CD4-positive, alpha-beta T cell treated with Interleukin-2 at 100 ng/mL for 4 hours (primary cell): ENCODE measurements at places on chromosomes 2 and 18.

- no peak for DNase-seq
Measured at GRCh38 chr2:64823794-64824193, 165.4 kb upstream of the SLC1A4 start.

DNA sequence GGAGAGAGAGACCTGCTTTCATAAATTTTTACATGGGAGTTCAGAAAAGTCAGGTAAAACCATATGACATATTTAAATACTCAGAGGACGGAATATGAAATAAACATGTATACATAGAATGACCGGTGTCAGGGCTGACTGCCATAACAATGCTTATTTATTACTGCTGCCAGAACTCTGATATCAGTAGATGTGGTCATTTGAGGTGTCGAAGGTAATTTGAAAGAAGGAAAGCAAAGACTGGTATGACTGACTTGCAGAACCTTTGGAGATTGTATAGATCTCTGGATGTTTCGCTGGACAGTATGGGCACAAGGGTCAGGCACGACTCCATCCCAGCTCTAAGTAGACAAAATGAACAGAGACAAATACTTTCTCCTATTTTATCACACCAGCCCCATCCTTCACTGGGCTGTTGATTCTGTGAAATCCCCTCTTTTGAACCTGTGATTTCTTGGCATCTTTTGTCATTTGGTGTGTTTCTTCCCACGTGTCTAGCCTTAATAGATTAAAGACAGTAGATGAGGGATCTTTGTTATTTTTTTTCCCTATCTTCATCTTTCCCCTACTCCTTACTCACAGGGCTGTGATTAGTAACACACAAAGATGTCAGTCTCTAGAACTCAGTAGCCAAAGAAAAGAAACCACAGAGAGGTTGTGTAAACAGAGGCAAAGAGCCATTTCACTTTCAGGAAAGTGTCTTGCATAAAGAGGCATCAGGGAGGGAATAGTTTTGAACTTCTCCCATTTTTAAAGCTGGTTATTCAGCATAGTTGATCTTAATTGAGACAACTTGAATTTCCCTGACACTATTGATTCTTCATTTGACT is 61.6 kb downstream of the ICOS start:
- peak; percentile 20 for DNase-seq

DNA sequence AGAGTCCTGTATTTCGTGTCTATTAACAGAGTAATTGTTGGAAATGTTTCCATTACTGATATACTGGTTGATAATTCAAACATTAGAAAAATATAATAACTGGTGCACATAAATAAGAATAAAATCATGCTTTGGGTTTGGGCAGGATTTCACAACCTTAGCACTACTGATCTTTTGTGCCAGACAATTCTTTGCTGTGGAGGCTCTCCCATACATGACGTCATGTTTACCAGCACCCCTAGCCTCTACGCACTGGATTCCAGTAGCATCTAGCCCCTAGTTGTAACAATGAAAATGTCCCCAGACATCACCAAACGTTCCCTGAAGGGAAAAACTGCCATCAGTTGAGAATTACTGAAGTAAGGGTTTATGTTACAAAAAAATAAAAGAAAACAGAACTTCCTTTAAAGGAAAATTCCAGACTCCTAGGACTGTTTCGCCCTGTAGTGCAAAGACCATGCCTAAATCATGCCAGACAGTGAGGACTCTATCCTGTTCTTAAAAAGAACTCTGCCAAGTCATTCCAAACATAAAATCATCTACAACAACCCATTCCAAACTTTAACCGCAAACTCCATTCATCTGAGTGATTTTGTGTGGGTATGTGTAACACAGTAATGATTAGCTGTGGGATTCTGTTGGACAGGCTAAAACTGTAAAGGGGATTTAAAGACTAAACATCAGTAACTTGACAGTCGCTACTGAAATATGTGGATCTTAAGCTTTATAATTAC is 313.4 kb upstream of the CCDC68 start:
- DNase-seq, result no peak

DNA sequence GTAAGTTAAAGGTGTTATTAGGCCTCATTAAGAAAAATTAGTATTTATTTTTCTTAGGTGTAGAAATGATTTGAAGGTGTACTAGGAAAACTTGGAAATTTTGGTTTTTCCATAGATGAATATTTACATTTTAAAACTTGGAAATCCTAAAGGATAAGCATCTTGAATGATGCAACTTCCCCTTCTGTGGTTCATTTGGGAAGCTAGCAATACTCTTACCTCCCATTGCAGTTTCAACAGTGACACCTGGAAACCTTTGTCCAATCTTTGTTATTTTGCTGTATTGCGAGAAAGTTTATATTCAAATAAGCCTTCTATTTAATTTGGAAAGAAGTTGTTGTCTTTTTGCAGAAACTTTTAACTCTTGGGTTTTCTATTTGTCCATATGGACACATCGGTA is 68.5 kb downstream of the ZEB2 start:
- no peak for DNase-seq

DNA sequence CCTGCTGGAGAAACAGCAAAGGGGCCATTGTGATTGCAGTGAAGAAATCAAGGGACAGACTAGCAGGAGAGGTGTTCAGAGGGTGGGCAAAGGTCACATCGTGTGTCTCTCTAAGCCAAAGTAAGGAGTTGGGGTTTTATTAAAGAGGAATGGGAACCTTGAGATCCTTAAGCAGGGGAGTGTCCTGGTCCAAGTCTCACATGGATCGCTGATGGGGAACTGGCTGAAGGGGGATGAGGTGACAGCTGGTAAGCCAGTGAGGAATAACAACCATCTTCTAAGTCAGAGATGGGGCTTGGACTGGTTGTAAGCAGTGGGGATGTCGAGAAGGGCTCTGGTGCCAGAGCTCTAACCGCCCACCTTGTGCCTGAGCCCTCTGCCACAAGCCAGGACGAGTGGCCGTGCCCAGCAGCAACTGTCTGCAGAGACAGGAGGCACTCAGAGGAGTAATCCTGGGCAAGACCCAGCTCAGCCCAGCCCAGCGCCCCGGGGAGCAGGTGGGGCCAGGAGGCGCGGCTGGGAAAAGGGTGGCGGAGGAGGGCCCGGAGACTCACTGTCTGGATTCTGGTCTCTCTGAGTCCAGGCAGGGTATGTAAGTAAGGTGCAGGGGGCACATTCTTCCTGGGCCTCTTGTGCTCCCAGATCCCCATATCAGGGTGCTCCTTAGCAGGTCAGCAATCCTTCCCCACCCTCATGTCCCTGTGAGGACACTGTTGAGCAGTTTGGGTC is 13.7 kb downstream of the WNT10A start:
- no peak for DNase-seq

DNA sequence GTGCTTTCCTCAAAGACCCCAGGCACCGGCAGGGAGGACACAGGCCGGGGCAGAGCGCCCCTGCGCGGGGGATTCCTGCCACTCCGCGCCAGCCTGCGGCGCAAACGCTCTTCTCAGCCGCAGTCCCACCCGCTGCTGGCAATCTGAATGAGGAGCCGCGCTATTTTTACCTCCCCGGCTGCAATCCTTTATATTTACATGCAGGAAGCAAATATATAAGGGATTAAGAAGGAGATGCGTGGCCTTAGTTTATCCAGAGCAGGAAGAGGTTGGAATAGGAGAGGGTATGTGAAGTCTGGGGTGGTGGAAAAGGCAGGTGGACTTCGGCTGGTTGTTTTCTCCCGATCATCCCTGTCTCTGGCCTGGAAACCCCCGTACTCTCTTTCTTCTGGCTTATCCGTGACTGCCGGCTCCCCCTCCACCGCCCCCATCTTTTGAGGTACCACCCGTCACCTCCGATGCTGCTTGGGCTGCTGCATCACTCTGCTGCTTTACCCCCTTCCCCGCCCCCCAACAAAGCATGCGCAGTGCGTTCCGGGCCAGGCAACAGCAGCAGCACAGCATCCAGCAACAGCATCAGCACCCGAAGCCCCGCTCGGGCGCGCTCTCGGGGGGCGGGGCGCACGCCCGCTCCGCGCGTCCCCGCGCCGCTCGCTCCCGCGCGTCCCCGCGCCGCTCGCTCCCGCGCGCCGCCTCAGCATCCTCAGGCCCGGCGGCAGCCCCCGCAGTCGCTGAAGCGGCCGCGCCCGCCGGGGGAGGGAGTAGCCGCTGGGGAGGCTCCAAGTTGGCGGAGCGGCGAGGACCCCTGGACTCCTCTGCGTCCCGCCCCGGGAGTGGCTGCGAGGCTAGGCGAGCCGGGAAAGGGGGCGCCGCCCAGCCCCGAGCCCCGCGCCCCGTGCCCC is at the start of gene ADAM23:
TSS of gene ADAM23 (plus strand) at position 700 of the 902 bp plus-strand sequence. CDS start 335 bp downstream, outside the sequence.
- DNase-seq, result peak; percentile 19

DNA sequence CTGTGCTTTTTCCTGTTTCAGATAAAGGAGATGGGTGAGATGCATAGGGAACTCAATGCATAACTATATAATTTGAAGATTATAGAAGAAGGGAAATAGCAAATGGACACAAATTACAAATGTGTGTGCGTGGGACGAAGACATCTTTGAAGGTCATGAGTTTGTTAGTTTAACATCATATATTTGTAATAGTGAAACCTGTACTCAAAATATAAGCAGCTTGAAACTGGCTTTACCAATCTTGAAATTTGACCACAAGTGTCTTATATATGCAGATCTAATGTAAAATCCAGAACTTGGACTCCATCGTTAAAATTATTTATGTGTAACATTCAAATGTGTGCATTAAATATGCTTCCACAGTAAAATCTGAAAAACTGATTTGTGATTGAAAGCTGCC is 16.4 kb upstream of the MSH2 start:
- no peak for DNase-seq

DNA sequence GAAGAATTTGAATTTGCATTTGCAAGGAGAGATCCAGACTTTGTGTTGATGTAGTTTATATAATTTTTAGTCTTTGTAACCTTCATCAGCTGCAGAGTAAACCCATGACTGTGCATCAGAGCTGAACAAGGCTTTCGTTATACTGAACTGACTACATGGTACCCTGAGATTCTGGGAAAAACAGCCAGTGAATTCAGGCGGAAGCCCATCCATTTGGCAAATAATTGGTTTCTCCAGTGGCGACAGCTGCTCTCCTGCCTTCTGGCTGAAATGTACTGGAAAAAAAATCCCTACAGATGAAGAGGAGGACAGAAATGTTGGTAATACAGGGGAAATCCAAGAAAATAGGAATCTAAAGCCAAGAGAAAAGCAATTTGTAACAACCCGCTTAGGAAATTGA is 657.5 kb upstream of the CDH7 start:
- no peak for DNase-seq

- DNase-seq, result no peak
Measured at GRCh38 chr2:218954541-218955300, 4.7 kb upstream of the CDK5R2 start.

- DNase-seq, result no peak
Measured at GRCh38 chr2:15967415-15968279, 27.3 kb downstream of the MYCN start.

DNA sequence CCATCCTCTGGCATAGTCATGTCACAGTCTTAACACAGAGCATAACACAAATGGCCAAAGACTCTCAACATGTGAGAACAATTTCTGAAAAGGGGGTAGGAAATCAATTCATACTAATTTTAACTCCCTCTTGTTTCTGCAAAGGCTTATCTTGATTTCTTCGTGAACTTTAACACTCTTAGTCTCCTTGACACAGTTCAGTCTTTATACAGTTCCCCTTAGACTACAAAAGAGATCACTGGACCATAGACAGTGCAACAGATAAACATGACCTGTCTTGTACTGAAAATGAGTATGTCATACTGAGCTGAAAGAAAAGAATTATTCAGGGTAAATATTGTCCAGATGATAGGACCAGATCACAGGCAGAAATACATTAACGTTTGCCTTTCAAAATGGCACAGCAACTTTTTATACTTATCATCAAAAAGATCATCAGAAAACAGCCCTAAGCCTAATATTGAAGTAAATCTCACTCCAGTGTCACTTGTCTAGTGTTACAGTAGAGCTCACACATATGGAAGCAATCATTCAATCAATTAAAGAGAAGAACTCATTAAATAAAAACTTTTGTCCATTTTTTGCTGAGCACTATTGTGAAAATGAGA is 56.4 kb upstream of the VRK2 start:
- DNase-seq, result no peak

DNA sequence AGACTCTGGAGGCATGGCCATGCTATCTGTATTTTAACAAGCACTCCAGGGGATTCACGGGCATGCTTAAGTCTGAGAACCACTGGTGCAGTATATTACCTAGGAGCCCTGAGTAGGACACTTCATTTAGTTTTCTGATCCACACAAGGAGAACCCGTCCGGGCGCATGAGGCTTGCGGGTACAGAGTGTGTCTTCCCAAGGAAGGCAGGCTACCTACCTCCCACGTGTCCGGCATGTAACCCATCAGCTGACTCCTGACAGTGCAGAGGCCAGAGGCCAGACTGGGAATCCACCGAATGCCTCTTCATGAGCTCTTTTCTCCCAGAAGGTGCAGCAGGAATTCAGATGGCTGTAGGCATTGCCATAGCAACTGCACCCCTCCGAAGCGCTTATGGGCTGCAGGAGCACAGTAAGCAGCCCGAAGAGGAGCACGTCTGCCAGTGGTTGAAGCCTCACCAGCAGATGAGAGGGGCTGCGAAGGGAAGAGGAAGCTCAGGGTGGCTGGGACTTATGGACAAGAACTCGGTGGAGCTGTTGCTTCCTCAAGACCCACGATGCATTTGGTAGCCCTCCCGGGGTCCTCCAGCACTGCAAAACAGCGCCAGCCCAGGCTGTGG is 33.8 kb upstream of the DNMT3A start:
- DNase-seq, result no peak

DNA sequence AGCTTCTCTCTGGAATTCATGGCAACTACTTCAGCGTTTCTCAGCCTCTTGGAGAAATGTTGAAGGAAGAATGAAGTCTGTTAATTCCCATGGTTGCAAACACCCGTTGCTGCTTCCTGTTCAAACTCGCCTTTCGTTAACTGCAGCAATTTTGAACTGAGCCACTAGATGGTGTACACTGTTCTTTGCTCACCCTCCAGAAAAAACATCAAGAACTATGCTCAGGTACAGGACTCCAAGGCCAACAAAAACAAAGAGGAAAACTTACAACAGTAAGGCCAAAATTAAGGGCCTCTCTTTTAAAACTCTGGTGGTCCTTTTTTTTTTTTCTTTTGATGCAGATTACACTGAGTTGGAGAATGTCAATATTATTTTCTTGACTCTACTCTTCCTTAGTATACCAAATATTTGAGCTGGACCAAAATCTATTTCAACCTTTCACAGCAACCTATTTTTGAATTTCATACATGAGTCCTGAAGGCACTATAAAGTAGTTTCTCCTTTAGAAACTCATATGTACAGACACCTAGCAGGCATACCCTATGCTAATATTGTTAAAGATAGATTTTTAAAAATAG is 58.2 kb downstream of the KLHL14 start:
- DNase-seq, result peak; percentile 14

DNA sequence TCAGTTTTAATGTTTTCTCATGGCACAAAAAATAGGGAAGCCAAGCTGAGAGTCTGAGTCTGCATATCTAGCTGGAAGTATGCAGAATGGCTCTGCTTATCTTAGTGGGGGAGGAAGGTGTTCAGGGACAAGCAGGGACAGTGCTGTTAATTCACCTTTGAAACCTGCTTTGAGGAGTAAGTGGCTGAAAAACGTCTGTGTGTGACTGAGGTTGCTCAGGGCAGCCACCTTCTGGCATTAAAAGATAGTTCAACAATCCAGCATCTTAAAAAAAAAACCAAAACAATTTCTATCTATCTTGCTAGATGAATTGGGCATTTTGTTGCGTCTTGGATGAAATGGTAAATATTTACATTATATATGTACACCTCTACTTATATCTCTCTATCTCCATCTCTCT is 2.0 kb upstream of the TRPM8 start:
- DNase-seq, result no peak
